NCI-H1436 (cell line): ENCODE measurements at places on chromosomes 13 and 19.
A peak's percentile ranks its signal among the peaks of the same experiment; 100 is the strongest.

GRCh38 chr19:38264486-38265212, at the start of gene SPINT2:
TSS of gene SPINT2 (plus strand) at chr19:38264573. CDS start at chr19:38264893, 320 bp downstream.
- peak; percentile 99 for DNase-seq

- DNase-seq, result no peak
These were observed 429.3 kb downstream of the DIAPH3 start for GRCh38 chr13:59734393-59734792.

- DNase-seq, result no peak
These were observed 14.1 kb downstream of the PNPLA6 start for GRCh38 chr19:7549429-7550148.

DNA sequence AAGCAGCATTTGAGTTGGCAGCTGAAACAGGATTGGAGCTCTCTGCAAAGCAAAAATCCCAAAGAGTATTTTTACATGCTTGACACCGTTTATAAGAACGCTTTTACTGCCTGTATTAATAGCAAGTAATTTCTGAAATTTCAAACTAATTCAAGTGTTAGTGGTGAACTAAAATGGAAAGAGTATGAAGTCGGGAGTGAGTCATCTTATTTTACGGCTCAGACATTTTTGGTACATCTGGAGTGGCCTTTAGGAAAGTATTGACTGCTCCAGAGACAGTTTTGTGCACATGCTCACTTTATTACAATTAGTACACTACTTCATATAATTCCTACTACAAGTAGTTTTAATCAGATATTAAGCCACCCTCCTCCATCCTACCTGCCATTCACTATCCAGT, 167.4 kb downstream of the SLITRK6 start:
- DNase-seq, result no peak

DNA sequence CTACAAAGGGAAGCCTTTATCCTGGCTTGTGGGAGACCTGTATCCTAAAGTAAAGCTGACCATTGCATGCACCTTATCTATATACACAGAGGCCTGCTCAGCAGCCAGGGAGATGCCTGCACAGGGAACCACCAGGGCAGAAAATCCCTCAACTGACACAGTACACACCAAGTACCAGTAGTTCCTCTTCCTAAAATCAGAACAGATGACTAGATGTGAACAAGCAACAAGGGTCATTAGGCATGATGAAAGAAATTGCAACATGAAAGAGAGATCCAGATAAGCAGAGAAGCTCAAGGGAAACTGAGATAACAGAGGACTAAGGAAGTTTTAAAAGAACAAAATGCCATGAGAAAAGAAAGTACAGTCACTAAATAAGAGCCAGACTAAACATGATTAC, 39.7 kb upstream of the SLC7A9 start:
- no peak for DNase-seq

- no peak for DNase-seq
These were observed 9.5 kb downstream of the IL17D start for GRCh38 chr13:20713014-20713376.

DNA sequence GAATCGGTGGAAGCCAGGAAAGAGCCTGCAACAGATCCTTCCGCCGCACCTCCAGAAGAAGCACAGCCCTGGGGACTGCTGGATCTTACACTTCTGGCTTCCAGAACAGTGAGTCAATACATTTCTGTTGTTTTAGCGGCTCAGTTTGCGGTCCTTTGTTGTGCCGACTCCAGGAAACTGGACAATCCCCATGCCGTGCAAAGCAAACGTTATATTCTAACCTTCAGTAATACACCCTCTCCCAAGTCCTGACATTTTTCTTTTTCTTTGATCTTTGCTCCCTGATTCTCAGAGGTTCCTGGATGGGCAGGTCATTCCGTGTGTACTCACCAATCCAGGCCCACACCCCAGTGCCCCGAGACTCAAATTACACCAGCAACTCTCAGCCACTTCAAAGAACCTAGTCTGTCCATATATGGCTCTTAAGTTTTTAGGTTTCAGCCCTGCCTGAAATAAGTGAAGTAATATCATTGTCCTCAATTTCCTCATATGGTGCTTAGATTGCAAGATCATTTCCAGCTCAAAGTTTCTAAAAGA, 387.1 kb upstream of the SGCG start:
- no peak for DNase-seq

DNA sequence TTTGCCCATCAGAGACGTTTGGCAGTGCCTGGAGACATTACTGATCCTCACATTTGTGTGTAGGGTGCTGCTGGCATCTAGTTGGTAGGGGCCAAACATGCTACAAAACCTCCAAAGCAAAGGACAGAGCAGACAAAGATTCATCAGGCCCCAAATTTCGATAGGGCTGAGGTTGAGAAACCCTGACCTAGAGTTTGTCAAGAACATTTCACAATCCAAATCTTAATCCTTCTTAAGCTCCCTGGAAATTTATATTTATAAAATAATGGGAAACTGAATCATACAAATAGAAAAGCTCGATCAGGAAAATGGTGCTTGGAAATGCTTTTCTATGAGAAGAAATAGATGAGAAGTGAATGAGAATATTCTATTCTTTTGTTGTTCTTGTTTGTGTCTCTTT, 273.6 kb downstream of the DCT start:
- no peak for DNase-seq

- DNase-seq, result no peak
These were observed 34.3 kb downstream of the SERP2 start for GRCh38 chr13:44407891-44408290.

- no peak for DNase-seq
These were observed 324.4 kb downstream of the LMO7 start for GRCh38 chr13:75960538-75960994.

DNA sequence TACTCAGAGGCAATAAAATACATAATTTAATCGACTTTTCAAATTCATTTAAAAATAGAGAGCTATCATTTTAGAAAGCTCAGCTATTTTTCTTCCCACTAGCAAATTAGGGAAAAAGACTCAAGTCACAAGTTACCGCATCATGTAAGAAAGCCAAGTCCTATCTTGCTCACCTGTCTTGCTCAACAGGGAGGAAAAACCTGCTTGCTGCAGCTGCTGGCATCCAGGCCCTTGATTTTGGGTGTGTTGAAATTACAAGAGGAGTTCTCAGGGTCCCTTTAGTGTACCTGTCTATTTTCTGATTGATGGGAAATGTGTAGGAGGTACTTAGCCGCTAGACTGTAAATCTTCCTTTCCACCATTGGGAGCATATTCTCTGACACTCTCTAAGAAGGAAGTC, 22.2 kb downstream of the SLC10A2 start:
- DNase-seq, result no peak

DNA sequence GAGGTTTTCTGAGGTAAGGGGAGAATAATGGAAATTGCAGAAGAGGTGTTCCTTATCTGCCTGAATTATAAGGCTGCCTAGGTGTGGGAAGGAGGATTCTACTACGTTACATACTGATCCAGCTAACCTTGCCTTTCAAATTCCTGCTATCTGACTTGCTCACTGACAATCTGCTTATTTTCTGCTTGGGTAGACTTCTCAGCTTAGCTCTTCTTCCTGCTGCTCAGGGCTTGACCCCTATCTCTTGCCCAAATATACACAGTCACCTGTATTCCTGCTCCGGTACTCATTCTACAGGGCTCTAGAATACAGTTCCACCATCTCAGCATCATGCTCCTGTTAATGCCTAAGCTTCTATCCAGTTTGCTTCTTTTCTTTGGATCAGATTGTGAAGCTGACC, 1607.6 kb downstream of the OLFM4 start:
- DNase-seq, result no peak

DNA sequence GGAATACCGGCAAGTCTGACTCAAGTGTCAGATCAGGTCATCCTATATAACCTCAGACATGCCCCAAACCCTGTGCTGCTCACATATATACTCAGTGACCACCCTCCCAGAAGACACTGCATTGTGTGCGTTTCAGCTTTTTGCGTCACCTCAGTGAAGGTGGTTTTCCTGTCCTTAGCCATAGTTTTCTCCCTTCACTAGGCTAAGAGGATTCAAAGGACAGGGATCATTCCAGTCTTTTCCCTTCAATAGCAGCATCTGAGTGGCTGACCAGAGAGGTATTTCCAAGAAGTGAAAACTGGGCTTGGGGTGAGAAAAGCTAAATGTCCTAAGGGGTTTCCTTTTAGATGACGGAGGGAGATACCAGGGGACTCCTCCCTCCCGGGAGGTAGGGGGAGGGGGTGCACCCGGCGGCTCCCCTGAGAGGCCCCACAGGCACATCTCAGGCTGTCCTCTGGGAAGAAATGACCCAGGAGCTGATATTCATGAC, 12.7 kb upstream of the OR10H1 start:
- DNase-seq, result no peak

DNA sequence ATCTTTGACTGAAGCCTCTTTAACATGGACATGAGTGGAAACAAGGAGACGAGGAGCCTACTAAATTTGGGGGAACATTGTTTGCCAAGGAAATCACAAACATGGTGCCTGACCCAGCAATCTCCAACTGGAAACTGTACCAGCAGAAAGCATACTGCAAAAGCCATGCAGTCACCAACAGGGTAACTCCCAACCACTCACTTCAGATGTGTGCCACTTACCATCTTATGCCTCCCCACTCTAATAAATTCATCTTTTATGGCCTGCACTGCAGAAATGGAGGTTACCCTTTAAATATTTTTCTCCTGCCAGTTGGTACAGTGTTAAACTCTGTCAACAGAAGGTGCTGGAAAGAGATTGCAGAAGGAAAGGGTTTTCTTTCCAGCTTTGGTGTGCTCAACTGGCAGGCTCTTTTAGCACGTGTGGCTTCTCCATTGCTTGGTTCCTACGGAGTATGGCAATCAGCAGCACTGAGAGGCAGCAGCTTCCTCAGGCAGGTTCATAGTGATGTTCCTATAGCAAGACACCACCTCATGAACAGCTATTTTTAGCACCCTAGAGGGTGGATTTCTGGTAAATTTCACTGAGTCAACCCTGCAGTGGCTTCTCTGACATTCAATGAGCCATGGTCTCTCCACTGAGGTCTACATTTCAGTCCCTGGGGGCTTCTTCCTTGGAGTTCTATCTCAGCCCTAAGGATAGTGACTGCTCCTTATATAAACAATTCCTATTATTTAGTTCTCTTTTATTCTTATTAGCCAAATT, 21.4 kb downstream of the MIR17HG start:
- DNase-seq, result no peak

DNA sequence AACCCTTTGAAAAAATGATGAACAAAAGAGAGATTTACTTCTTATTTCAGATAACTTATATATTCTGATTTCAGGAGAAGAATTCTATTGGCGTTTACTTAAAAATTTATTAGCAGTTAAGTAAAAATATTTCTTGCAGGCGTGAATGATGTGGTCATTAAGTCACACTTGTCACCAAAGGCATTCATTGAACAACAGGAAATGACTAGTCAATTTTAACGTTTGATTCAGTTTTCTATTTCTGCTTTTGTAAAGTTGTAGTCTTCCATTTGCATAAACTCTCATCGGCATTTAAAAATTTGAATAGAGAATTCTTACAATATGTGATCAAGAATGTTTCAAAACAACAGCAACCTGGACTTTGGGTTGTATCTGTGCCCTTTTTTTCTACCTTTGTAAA, 83.4 kb downstream of the GPR12 start:
- no peak for DNase-seq

DNA sequence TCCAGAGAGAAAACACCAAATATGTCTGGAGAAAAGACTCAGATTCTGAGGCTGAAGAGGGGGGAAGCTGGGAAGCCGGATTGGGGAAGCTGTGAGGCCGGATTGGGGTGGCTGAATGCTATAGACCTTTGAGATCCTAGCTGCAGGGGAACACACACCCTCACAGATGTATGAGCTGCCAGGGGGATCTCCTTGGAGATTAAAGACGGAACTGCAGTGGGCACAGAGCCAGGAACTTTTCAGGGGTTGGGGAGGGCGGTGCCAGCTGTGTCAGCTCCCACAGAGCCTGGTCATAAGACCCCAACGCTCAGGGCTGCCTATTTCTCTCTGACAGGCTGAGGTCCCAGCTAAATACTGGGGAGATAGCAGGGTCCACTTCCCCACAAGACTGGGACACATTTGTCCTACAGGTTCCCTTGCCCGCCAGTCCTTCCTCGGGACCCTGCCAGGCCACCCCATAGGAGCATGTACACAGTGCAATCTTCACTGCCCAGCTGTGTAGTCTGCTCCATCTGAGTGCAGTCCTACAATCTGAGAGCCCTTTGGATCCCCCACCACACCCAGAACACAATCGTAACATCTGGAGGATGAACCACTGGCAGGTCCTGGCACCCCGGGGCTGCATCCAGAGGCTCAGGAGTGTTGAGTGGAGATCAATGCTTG, 1893.9 kb downstream of the PCDH9 start:
- DNase-seq, result no peak

DNA sequence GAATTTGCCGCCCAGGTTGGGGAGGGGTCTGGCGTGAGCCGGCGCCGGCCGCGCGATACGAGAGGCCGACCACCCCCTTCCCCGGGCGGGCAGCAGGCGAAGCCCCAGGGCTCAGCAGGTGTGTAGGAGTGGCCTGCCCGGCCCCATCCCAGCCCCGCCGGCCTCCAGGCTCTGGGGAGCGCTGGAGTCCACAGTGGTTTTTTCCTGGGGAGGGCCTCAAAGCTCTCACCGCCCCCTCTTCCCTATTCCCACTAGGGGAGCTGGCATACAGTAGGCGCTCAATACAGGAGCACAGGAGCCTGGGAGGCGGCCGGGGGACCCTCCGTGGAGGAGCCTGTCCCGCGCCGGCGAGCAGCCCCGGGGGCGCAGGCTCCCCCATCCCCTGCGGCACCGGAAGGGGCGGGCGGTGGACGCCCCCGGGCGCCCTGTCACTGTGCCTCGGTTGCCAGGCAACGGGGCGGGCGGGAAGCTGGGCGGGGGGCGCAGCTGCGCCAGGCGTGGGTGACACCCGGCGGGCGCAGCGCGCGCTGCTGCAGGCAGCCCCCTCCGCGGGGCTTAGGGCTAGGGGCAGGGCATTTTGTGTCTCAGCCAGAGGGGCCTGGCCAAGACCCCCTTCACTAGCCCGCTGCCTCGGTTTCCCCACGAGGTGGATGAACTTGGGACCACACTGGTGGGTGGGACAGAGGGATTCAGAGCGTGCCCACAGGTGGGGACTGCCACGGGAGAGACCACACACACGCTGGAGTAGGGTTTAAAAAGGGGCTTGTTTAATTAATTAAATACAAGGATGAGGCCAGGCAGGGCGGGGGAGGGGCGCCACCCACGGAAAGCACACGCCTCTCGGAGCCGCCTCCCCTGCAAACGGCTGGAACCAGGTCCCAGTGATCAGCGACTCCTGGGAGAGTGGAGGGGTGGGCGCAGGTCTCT, 3.6 kb upstream of the REXO1 start:
- DNase-seq, result peak; percentile 87

DNA sequence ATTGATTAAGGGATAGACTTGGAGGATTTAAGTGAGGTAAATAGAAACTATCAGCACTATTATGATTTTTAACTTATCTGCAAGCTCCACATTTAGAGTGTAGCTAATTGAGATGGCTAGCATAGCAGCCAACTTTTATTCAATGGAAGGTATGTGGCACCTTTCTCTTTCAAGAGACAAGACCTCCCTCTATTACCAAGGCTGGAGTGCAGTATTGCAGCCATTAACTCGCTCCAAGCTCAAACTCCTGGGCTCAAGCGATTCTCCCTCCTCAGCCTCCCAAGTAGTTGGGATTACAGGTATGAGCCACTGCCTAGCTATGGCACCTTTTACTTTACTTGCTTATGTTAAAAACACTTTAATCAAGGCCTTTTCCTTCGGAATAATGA, 8.2 kb downstream of the TPT1 start:
- DNase-seq, result no peak
